BJ (cell line): ENCODE measurements at places on chromosomes 5 and 9. TPM values are rescaled to one million over a fixed set of nuclear protein-coding genes. Genes with fewer than 3 reads are reported as not detected.

- DNase-seq: no peak
Observed at GRCh38 chr9:133207540-133208170, 1.4 kb downstream of the OBP2B start.

DNA sequence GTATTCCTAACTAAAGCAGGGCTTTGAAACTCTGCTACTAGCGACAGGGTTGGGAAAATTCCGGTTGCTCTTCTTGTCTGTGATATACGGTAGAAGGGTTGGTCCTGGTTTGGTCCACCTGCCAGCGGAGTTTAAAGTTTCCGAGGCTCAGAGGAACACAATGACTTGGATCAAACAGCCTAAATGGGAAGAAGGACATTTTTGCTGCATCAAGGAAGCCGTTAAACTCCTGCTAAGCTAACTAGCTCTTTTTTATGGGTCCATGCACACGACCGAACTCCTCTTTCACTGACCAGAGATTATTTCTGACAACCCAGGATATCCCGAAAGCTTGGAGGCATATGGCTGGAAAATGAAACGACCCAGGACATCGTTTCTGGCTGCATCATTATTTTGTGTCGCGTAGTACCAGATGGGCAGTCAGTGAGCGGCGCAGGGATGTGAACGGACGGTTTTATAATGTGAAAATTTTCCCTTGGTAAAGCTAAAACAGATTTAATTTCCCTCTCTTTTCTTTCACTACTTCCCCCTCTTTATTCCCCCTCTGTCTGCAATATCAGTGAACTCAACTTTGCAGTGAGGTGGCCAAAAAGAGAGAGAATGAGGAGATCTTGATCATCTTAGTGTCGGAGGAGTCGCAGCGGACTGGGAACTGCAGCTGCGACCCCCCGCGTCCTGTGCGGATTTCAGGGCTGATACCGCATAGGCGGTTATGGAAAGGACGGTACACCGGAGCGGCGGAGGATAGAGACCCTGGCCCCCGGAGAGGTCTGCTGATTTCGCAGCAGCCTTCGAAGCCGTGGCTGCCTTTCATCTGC lies at the start of gene LURAP1L:
Gene LURAP1L (plus strand): TSS at position 160 of the 818 bp plus-strand sequence. CDS start 696 bp downstream, outside the sequence.
- DNase-seq: no peak

GRCh38 chr5:129853588-129853987 lies 50.7 kb upstream of the CHSY3 start:
- no peak for DNase-seq

DNA sequence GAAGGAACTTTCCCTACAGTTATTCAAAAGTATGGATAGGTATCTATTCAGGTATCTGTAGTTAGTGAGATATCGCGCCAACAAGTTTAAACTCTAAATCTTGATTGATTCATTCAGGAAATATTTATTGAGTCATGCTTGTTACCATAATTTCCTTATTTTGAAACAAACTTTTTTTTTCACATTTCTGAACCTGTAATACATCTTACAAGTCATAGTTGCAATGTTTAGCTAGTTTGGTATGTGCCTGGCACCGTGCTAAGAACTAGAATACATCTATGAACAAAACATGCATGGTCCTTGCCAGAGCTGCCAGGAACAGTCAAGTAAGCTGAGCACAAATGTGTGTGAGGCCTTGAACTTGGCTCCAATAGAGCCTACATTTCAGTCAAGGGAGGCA lies 226.4 kb downstream of the PCSK5 start:
- DNase-seq: no peak

GRCh38 chr9:81597419-81598122 lies 91.8 kb downstream of the TLE1 start:
- no peak for DNase-seq

- DNase-seq: peak; percentile 8
Observed at GRCh38 chr5:97182571-97183099, 412 bp downstream of the RIOK2 start.

DNA sequence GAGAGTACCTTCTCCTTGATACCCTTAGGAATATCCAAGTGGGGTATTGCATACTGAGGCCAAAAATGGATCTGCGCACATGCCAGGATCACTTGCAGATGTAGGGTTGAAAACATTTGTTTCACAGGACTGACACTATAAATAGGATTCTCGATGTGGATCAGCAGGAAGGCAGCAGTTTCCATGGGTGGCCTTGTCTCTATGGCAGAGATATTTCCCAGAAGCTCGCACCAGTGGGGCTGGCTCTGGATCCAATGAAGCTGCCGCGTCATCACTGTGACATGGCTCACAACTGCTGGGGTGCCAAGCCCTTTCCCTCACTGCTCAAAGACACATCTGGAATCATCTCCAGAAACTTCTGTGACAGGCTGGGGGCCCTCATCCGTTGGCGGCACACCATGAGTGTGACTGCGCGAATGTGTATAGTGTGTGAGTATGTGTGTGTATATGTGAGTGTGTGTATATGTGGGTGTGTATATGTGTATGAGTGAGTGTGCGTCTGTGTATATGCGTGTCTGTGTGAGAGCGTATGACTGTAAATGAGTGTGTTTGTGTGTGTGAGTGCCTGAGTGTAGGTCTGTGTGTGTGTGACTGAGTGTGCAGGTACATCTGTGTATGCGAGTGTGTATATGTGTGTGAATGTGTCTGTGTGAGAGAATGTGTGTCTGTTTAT lies 182.5 kb downstream of the GAS1 start:
- DNase-seq: no peak

- DNase-seq: no peak
Observed at GRCh38 chr9:69293156-69293555, 31.9 kb upstream of the ENTREP1 start.

- DNase-seq: no peak
Observed at GRCh38 chr5:81006947-81007636, 46.9 kb downstream of the RASGRF2 start.

- no peak for DNase-seq
Observed at GRCh38 chr9:124479371-124479770, 27.8 kb downstream of the NR5A1 start.

DNA sequence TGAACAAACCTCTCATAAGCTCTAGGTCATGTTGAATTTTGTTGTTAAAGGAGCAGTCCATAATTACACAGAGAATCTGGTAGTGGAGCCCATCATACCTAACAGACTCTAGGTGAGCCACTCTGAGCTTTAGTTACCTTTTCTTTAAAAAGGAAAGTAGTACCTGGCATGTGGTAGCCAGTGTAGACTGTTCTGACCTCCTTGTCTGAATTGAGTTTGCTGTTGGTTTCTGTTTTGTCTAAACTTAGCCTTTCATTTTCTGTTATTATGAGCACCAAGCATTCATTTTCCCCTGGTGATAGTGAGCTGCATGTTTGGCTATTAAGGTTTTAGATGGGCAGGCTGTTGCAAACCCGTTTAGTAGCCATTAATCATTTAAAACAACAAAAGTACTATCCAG lies 112.2 kb downstream of the MAST4 start:
- no peak for DNase-seq

- peak; percentile 72 for DNase-seq
Observed at GRCh38 chr9:115997923-115998322, 155.7 kb upstream of the PAPPA start.

DNA sequence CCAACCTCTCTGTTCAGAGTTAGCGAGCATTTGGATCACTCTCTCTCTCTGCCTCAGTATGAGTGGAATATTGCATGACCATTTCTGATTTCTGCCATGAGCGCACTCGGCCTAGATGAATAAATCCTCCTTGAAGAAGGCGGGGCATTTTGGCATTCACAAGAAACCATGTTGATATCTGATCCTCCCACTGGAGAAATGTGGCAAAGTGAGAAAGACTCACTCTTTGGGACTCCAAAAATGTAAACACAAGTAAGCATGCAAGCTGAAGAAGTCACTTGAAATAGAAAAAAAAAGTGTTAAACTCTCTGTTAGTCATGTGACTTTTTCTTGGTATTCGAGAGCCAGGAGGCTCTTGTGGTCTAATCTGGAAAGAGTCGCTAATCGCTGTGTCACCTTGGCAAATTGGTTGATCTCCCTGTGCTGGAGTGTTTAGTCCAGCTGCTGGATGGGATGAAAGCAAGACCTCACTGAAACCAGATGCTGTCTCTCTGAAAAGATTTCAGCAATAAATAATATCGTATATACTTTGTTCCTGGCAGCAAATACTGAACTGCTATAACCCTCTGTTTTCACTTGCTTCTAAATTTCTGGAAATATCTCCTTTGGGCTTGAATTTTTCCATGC lies 95.5 kb downstream of the GHR start:
- DNase-seq: no peak

- DNase-seq: no peak
Observed at GRCh38 chr9:130766021-130766926, 68.8 kb upstream of the ABL1 start.

GRCh38 chr9:136172412-136173079 lies 32.4 kb downstream of the LHX3 start:
- DNase-seq: no peak

GRCh38 chr5:157598350-157598936 lies 22.9 kb upstream of the ADAM19 start:
- DNase-seq: no peak

GRCh38 chr5:156386976-156387375 lies 60.0 kb downstream of the SGCD start:
- no peak for DNase-seq

- peak; percentile 80 for DNase-seq
Observed at GRCh38 chr5:115977988-115978387, 15.7 kb downstream of the LVRN start.

GRCh38 chr9:123485216-123485615 lies 129.2 kb downstream of the CRB2 start:
- DNase-seq: no peak

DNA sequence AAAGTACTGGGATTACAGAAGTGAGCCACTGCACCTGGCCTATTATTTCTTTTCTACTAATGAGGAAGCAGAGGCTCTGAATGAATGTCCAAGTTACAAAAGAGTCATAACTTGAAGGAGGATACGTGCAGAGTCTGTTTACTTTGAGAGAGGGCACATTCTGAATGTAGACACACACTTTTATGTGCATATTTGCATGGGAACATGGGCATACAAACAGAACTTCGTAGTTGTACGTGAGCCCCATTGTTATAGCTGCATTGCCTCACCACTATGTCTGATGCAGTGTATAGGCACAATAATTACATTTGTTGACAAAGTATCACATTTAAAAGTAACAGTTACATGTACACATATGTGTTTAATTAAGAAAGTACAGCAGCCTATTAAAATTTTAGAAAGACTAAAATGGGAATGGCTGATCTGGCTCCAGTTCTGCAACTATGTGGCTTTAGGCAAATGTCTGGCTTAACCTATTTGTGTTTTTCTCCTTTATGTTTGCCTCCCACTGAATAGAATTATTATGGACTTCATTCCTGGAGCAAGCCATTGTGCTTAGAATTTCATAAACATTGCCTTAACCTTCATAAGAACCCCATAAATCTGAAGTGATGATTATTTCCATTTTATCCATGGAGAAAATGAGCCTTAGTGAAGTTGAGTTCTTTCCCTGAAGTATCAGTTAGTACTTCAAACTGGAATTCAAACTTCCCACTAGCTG lies 3.0 kb upstream of the DPYSL3 start:
- DNase-seq: no peak

- DNase-seq: no peak
Observed at GRCh38 chr9:124394167-124394566, 21.1 kb downstream of the PSMB7 start.

DNA sequence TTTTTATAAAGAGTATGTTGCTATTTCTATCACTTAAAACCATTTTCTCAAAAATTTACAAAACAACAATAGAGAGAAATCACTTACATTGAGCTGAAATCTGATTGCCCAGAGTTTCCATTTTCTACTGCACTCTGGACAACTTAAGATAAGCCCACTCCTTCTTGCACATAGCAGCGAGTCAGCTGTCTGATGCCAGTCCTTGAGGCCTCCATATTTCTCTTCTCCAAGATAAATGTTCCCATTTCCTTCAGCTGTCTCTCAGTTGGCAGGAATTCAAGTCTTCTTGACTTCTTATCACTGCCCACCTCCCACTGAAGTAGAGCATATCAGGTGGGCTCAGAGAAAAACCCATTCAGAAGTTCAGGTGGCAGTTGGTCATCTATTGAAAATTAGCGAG lies 78.5 kb upstream of the PIP5K1B start:
- DNase-seq: no peak

GRCh38 chr5:135025730-135026644 lies 8.0 kb downstream of the PITX1 start:
- no peak for DNase-seq

DNA sequence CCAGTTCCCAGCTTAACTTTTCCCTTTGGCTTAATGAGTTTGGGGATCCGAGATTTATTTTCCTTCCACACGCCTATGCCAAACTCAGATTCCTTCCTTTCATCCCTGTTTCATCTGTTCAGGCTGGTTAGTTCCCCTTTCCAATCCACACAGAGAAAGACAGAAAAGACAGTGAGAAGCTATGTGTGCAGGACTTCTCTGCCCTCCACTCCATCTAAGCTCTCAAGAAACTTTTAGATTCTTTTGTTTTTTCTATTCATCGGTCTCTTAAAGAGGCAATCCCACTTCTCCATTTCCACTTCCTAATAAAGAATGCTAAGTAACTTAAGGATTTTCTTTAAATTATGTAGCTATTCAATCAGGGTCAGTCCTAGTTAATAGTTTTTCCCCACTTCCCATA lies 11.2 kb downstream of the ITGA1 start:
- no peak for DNase-seq

GRCh38 chr9:250625-251024 lies 36.0 kb downstream of the DOCK8 start:
- DNase-seq: no peak

DNA sequence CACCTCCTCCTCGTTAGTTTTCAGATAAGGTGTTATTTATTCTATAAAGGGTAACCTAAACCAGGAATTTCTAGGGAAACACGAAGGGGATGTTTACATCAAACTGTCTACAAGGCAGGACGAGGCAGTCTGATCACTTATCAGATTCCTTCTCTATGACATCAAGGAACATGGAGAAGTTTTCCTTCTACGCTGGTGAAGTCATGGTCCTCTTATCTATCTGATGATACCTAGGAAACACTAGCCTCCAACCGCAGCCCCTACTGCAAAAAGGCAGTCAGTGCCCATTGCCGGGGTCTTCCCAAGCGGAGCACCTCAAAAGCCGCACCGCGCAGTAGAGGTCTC lies 1.5 kb downstream of the MPDZ start:
- DNase-seq: no peak

- DNase-seq: no peak
Observed at GRCh38 chr5:168612996-168613395, 33.8 kb upstream of the PANK3 start.

GRCh38 chr9:87707805-87708506 lies 18.0 kb upstream of the CTSL start:
- no peak for DNase-seq

Gene SPINK4
- not detected in 2 replicates for polyA plus RNA-seq

Gene IFNA21
- not detected in 2 replicates for polyA plus RNA-seq

Gene TMEM167A
- 23.5 and 62.5 TPM in 2 replicates for polyA plus RNA-seq

Gene JAKMIP2
- not detected in 2 replicates for polyA plus RNA-seq

Gene SLC4A9
- polyA plus RNA-seq: not detected in 2 replicates

Gene EFNA5
- polyA plus RNA-seq: 0.54 and 0.67 TPM in 2 replicates

Gene ADRB2
- polyA plus RNA-seq: 0.58 and 0.64 TPM in 2 replicates

Gene C5orf52
- not detected in 2 replicates for polyA plus RNA-seq

Gene TTC23L
- polyA plus RNA-seq: 0.26 TPM in 1 of 2 replicates, not detected in the other

Gene FABP6
- not detected in 2 replicates for polyA plus RNA-seq

Gene FOXD4L4
- polyA plus RNA-seq: not detected in 2 replicates

Gene PRLR
- 0.34 and 0.59 TPM in 2 replicates for polyA plus RNA-seq

Gene PCDHGA11
- polyA plus RNA-seq: 5.4 and 7.4 TPM in 2 replicates

Gene PCDHA9
- polyA plus RNA-seq: 0.01 and 0.06 TPM in 2 replicates

Gene RMRP
- 235 and 1,738 TPM in 2 replicates for polyA plus RNA-seq

Gene TICAM2
- polyA plus RNA-seq: 1.2 and 1.4 TPM in 2 replicates

Gene SLC1A3
- 0.37 and 0.54 TPM in 2 replicates for polyA plus RNA-seq

Gene FCN1
- polyA plus RNA-seq: not detected in 2 replicates

Gene PDGFRB
- 163 and 276 TPM in 2 replicates for polyA plus RNA-seq

Gene N4BP3
- 0.02 and 0.04 TPM in 2 replicates for polyA plus RNA-seq

Gene ATP10B
- not detected in 2 replicates for polyA plus RNA-seq

Gene TRPM6
- polyA plus RNA-seq: 0.02 and 0.10 TPM in 2 replicates
